ENCODE measurements at places on chromosomes 7 and 10.

- no peak for DNase-seq
These were observed 29.8 kb downstream of the GSDME start for GRCh38 chr7:24727154-24728120.

DNA sequence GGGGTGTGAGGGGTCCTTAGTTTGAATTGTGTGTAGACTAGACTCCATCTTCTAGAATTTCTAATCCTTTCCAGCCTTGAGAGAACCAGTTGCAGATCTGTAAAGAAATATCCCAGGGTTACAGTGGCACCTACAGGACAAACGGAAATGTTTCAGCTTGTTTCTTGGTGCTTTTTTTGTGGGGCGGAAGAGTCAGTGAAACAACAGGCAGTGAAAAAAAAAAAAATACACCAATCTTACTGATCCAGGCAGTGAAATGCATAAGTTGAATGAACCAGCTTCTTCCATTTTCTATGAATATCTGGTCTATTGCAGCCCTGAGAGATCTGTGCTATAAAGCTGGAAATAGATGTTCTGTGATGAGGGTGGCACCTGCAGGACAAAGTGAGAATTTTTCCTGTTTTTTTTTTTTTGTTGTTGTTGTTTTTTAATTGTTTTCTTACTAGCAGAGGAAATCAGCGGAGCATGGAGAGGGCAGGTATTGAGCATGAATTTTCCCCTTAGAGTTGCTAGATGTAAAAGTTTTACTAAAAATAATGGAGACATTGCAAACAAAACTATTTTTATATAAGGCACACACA lies 81.9 kb upstream of the DYNC1I1 start:
- no peak for DNase-seq

DNA sequence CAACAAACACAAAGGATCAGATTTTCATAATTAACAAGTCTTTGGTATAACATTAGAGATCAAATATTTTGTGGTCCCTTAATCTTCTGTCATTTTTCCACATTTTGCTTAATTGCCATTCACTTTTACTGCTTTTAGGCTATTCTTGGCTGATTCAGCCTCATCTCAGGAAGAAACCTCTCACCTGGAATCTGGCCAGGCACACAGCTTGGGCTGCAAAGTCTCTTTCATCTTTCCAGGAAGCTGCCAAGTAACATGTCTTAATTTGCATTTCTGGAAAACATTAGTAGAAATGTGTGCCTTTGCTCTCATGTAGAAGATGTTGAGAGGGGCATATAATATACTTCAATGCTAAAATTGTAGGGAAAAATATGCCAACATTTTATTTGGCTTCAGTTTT lies 174.2 kb upstream of the STEAP4 start:
- DNase-seq: no peak

DNA sequence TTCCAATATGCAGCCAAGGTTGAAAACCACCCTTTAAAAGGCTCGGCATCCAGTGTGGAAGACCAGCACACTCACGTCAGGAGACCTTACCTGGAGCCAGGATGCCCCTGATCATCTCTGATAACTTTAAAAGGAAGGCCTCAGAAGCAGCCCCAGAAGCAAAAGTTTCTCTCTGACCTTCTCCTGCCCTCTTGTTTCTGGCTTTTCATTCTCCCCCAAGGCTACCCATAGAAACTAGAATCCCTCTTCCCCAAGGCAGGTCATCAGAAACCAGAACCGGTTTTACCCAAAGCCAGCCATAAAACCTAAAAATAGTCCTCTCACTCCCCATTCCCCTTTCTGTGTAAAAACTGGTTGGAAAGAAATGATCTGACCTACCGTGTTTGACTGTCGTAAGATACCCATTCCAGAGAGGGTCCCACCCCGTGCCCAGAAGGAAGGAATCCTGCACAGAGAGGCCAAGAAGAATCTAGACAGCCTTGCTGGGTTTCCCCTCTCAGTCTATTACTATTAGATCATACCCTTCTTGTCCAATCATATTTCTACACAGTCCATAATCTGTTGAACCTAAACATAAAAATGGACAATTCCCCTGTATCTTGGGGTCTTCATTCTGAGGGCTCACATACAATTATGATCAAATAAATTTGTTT lies 17.5 kb upstream of the TSPAN14 start:
- no peak for DNase-seq

- no peak for DNase-seq
These were observed 82.3 kb downstream of the TAX1BP1 start for GRCh38 chr7:27822245-27822644.

DNA sequence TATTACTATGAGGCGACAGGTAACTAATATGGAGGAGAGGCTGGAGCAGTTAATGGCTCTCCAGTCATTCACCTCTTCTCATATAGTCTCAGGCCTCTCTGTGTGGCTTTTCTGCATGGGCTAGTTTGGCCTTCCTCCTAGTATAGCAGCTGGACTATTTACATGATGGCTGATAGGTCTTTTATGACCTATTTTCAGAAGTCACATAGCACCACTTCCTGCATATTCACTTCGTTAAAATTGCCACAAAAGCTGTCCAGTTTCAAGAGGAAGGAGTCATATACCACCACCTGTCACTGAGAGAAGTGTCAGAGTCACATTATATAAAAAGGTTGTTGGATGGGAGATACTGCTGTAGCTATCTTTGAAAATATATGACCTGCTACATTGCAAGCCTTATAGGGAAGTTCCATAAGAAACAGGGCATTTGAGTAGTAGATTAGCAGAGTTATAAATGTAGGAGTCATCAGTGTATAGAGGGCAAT lies 8.0 kb upstream of the DMTF1 start:
- no peak for DNase-seq

DNA sequence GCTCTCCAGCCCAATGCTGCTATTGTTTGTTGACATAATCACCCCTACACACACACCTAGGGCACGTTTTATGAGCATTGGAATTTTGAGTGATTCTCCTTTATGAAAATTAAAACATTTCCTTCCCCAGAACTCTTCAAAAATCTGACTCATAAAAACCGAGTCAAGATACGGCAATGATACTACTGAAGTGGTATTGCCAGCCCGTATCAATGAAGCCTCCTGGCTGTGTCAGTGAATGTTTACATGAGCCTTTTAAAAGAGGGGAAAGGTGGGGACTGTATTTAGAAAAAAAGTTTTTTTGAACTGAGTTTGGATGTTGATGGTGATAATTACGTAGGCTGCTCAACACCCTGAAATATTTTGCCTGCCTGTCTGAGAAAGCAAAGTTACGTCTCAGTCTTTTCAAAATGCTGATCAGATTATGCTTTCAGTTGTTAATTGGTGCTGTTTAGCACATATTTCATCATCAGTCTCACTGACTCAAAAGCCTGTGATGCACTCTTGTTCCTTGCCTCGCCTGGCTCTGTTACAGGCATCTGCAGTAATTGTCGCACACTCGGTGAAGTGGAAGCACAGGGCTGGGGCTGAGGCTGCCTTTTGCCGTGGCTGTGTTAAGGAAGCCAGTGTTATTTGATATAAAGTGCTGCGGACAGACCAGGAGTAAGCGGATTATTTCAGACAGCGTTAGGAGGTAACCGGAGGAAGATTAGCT lies 157.4 kb upstream of the TCF7L2 start:
- DNase-seq: no peak

- DNase-seq: no peak
These were observed 646.7 kb downstream of the PARD3 start for GRCh38 chr10:34168439-34168838.

DNA sequence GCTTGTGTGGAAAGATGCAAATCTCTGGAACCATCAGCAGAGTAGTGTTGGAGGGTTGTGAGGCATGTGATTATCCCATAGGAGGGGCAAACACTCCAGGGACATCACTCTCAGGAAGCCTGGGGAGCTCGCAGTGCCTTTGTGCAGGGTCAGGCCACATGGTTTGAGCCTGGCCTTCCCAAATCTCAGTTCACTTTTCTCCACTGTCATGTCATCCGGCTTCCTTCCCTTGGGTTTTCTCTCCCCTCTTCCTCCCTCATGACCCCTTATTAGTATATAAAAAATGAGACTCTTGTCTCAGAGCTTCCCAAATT lies 20.4 kb downstream of the TSPAN14 start:
- DNase-seq: no peak

GRCh38 chr7:116185956-116186355 lies 24.4 kb upstream of the TES start:
- DNase-seq: no peak

DNA sequence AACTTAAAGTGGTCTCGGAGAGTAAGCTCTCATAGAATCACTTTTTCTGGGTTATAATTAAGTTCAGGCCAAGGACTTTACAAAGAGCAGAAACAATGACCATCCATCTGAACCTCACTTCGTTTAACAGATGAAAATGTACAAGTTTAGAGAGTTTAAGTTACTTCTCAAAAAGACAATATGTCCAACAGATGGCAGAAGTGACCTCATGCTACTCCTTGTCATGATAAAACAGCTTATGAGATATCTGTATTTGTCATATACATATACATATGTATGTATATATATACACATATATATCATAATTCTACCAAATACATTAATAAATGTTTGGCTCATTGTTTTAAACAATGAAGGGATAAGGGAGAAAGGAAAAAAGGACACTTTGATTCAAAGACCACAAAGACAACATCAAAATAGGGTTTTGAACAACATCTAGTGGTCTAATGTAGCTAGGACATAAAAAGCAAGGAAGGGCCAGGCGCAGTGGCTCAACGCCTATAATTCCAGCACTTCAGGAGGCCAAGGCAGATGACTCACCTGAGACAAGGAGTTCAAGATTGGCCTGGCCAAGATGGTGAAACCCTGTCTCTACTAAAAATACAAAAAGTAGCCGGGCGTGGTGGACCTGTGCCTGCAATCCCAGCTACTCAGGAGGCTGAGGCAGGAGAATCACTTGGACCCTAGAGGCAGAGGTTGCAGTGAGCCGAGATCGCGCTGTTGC lies 17.8 kb downstream of the NAPEPLD start:
- DNase-seq: peak; percentile 40

DNA sequence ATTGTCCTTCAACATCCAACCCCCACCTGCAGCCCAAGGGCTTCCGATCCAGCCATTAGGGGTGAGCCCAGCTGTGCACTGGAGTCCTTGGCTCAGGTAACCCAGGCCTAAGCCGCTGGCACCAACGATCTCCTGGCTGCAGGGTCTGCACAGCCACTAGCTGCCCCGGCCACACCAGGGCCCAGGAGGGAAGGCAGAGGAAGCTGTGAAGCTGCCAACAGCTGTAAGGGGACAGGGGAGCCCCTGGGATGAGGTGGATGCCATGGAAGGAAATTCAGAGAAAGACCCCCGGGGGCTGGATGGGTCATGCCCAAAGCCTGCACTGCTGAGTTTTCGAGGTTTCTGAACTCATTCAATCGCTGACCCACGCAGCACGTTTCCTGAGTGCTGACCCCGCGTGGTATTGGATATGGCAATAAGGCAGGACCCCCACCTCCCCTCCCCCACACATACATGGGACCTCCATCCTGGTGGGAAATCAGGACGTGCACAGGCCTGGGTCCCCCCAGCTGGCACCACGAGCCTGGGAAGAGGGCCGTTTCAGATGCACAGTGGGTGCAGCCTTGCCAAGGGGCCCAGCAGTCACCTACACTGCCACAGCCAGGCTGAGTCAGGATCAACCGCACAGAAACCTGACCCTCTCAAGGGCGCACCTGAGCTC lies 170.3 kb downstream of the DIP2C start:
- DNase-seq: no peak

DNA sequence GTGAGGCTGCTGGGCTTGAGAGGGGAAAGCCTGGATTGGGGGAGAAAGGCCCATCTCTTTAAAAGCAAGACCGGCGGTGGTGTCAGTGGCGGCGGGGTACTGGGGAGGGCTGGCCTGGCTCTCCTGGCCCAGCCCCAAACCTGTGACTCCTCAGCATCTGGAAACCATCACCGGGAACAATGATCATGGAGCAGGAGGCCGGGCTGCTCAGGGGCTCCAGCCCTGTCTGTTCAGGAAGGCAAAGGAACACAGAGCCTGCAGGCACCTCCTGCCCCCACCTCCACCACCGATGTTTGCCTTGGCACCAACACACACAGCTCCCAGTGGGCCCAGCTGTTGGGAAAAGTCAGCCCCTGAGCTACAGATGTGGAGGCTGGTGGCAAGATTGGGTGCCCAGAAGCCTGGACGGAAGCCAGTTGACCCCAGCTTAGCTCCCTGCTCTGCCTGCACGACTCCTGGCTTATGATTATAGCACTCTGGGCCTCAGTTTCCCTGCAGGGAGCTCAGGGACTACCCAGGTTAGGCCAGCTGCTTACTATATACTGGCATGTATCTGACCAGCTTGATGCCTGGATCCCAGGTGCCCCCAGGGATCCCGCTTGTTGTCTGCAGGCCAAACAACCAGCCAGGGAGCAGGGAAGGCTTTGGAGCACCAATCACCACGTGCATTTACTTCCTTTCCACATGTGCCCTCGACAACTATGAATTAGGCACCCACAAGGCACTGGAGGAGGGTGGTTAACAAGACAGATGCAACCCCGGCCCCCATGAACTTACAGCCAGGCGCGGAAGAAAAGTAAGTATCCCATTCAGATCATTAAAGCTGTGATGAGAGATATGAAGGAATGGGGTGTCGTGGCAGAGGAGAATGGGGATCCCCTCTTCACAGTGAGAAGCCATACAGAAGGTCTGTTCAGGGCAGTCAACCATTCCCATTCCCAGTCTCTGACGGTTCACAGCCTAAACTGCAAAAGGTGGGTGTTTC lies 37.3 kb downstream of the ZCCHC24 start:
- no peak for DNase-seq

- DNase-seq: no peak
These were observed at the start of gene IRF5 for GRCh38 chr7:128937647-128938543. TSS of gene IRF5 (plus strand) at chr7:128937927. CDS start at chr7:128942082, 4,155 bp downstream.

- no peak for DNase-seq
These were observed 90.1 kb downstream of the PIP4K2A start for GRCh38 chr10:22624287-22624738.

- DNase-seq: no peak
These were observed 65.0 kb upstream of the IL6 start for GRCh38 chr7:22662036-22662435.

DNA sequence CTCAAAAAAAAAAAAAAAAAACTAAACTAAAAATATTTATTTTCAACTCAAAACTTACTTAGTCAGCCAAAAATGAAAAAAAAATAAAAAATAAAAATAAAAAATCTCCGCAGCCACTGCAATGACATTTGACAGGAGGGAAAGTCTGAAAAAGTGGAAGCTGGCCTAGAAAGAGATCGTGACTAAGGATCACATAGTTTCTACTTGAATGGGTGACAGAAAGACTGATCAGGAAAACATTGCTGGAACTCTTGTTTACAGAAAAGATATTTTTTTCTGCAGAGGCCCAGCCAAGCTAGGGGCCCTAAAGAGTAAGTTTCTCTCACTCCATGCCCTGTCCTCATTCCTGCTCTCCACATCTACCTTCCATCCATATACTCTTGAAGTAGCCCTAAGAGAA lies 92.8 kb upstream of the KCND2 start:
- no peak for DNase-seq

- DNase-seq: no peak
These were observed 266.6 kb downstream of the SUGCT start for GRCh38 chr7:40401406-40401805.

GRCh38 chr10:102704915-102705314 lies 9.3 kb downstream of the ARL3 start:
- no peak for DNase-seq

DNA sequence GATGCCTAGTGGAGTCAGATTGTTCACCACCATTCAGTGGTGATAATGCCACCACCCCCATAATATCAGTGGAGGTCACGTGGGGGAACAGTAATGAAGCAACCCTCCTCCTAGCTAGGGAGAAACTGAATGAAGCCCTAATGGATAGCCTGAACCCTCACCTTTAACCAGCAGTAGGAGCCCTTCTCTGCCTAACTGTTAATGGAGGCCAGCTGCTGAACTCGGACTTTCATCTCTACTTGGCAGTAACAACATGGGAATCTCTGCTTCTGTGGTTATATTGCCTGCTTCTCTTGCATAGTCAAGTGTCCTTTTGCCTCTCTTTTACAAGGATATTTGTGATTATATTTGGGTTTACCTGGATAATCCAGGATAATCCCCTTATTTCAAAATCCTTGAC lies 1097.9 kb downstream of the REEP3 start:
- no peak for DNase-seq

Measured in hematopoietic multipotent progenitor cell treated with erythropoietin and hydrocortisone succinate and interleukin-3 and kit ligand, for 15 days (in vitro differentiated cells).